ENCODE measurements at places on chromosomes 7 and 10.
A peak's percentile ranks its signal among the peaks of the same experiment; 100 is the strongest.

- DNase-seq = peak; percentile 33
Observed at GRCh38 chr10:4498711-4499251, 327.2 kb upstream of the AKR1E2 start.

GRCh38 chr7:76050545-76050944, 2.6 kb downstream of the MDH2 start:
- no peak for DNase-seq

GRCh38 chr7:27297356-27297755, 54.8 kb downstream of the EVX1 start:
- no peak for DNase-seq

GRCh38 chr10:75028748-75029147, 82.7 kb upstream of the SAMD8 start:
- no peak for DNase-seq

DNA sequence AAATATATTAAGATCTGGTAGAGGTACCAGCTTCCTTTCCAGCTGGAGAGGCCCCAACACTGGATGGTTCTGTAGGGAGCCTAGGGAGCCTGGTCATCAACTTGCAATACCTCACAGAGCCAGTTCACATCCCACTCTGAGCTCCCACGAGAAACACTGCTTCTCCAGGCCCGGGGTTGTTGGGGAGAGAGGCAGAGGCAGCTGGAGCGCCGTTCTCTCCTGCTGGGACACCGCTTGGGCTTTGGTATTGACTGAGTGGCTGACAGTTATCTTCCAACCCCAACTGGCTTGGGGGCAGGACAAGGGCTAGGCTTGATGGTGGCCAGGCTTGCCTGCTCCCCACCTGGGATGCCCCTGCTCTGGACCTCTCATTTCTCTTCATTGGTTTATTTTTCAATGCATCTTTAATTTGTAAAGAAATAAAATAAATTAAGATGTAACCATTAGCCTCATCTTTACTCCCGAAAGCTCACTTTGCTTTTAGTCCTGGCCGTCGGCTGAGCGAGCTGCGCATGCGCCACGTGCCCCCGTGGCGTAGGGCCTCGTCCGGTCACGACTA, 10.0 kb upstream of the CHCHD1 start:
- peak; percentile 97 for DNase-seq

DNA sequence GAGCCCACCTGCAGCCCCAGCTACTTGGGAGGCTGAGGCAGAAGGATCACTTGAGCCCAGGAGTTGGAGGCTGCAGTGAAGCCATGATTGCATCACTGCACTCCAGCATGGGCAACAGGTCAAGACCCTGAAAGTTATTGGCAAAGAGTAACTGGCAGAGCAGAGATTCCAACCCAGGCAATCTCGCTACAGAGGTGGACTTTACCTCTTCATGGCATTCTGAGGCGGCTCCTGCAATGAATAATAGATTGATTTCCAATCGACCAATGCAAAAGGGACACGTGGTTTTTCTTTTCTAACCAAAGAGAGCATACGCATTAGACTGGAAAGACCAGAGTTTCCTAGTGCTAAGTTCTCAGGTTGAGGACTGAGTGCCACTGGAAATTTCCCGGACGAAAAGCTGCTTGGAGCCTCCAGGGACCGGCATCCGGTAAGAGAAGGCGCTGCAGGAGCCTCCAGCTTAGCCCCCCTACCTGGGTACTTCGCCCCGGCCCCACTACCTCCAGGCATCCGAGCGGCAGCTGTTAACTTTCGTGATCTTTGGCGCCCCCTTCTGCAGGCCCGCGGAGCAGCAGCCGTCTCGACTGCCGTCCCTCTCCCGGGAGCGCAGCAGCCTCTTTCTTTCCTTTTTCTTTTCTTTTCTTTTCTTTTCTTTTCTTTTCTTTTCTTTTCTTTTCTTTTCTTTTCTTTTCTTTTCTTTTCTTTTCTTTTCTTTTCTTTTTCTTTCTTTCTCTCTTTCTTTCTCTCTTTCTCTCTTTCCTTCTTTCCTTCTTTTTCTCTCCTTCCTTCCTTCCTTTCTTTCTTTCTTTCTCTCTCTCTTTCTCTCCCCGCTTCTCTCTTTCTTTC, 4.1 kb downstream of the MBLAC1 start:
- DNase-seq = peak; percentile 82

GRCh38 chr10:48894911-48895802, 44.5 kb downstream of the LRRC18 start:
- no peak for DNase-seq

GRCh38 chr7:144830811-144831210, 5.0 kb downstream of the TPK1 start:
- DNase-seq = no peak
